Tibial artery (tissue), 4 donors: ENCODE measurements at places on chromosomes 5 and 9.

DNA sequence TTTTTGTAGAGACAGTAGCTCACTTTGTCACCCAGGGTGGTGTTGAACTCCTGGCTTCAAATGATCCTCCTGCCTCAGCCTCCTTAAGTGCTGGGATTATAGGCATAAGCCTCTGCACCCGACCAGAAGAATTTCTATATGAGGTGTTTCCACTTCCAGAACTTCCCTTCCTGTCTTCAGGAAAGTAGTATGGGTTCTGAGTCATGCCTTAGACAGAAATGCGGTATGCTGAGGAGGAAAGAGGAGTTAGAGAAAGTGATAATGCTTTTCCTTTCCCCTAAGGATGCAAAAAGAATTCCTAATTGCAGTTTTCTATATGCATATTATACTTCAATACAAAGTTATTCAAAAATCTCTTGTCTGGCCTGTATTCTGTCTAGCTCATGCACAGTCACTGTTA lies 16.4 kb upstream of the ADAMTSL1 start:
- no peak for DNase-seq

DNA sequence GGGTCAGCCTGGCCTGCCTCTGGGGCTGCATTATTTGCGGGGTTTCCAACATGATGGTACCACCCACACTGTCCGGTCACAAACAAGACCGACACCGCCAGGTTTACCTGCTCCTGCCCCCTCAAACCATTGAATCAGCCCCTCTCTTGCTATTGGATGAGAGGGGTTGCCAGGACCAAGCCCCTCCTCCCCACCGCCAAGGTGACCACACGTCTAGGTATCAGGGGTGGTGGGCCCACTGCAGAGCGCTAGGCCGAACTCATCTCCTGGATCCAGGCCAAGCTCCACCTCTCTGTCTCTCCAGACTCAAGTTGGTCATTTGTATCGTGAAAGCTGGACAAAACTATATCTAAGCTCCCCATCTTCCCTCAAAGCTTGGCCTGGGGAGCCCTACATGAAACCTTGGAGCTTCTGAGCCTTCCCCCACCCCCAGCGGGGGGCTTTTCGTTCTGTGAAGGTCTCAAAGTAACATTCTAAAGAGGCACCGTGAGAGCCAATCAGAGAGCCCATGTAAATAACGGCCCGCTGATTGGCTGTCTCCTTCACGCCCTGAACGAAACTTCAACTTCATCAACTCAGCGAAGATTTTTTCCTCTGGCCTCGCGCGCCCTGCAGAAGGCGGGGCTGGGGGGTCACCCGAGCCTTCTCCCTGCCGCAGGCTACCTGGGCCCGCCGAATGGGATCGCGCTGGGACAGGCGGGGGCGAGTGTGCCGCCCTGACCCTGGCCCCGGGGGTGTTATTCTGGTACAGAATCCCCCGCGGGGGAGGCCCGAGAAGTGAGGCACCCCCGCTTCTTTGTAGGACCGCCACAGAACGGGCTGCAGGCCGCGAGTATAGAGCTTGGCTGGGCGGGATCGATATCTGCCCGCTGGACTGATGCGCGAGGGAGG lies 49.6 kb upstream of the PSD2 start:
- DNase-seq: peak; percentile 81

DNA sequence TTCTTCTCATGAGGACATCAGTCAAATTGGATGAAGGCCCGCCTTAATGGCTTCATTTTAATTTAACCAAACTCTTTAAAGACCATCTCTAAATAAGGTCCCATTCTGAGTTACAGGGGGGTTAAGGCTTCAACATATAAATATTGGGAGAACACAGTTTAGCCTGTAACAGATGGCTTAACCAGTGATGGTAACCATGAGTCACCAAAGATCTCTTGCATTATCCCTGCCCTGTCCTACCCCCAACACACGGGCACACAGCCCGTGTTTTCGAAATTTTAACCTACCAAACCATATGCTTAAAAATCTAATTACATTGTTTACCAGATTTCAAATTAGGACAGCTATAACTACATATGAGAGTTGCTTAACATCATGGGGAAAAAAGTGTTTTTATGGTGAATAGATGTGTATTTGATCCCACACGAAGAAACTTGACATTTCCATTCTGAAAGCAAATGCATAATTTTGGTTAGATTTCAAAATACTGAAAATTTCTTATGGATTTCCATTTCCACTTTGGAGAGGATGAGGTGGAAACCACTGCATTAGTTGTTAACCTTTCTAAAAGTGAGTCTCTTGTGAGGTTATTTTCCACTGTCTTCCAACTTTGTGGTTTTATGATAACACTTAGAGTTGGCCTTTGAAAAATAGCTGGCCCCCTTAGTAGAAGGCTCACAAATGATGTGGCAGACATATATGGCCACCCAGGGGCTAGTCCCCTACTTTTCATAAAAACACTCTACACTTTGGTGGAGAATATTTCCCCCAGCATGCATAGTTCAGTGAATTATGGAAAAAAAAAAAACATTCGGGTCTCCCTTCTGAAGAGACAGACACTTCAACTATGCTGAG lies 849.3 kb downstream of the TLE1 start:
- no peak for DNase-seq

- no peak for DNase-seq
These were observed 132.6 kb upstream of the IRX4 start for GRCh38 chr5:2015124-2015848.

GRCh38 chr5:89451263-89451662 lies 568.3 kb upstream of the MEF2C start:
- DNase-seq: no peak

DNA sequence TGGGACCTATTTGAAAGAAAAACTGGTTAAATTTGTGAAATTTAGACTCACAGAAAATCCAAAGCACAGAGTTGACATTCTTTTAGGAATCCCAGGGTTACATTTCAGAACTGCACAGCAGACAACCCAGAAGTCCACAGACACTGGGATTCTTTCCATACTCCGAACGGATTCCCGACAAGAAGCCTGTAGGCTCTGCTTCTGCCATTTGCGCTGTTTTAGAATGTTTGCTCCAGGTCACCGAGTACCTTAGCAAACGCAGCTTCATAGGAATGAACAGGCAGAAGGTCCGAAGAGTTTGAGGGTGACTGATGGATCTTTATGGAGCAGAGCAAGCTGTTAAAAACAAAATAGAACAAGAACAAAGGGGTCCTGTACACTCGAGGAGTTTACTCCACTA lies 84.5 kb upstream of the NFIB start:
- no peak for DNase-seq

- no peak for DNase-seq
These were observed 8.8 kb downstream of the DMRT2 start for GRCh38 chr9:1058826-1059487.

- DNase-seq: no peak
These were observed 1.2 kb upstream of the INSL6 start for GRCh38 chr9:5186416-5187169.

- no peak for DNase-seq
These were observed 44.9 kb upstream of the RAPGEF6 start for GRCh38 chr5:131679911-131680310.

DNA sequence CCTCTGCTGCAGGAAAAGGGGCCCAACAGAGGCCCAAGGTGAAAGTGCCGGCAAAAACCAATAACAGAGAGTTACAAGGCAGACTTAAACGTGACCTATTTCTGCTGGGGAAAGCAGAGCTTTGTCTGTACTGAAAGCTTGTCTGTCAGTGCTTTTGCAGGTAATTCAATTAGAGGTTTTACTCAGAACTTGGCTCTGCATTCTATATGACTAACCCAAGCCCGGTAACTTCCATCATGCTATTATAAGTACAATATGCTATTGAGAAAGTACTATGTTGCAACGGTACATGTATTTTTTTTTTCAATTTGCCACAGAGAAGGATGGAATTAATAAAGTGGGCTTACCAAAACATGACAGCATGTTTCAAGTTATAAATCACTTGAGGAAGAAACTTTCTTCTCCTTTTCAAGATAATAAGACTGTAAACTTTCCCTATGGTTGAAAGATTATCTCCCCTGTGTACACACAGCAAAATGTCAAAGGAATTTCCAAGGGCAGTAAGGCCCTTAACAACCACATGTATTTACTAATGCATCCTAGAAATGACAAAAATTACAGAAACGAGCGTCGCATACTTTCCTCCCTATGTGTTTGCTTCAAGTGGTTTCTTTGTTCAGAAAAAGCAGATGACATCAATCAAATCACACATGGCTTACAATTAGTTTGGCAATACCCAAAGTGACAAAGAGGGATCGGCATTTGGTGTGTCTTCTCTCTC lies 282.4 kb downstream of the EFNA5 start:
- DNase-seq: no peak

- DNase-seq: no peak
These were observed 678 bp downstream of the SLC2A6 start for GRCh38 chr9:133477992-133478850.

DNA sequence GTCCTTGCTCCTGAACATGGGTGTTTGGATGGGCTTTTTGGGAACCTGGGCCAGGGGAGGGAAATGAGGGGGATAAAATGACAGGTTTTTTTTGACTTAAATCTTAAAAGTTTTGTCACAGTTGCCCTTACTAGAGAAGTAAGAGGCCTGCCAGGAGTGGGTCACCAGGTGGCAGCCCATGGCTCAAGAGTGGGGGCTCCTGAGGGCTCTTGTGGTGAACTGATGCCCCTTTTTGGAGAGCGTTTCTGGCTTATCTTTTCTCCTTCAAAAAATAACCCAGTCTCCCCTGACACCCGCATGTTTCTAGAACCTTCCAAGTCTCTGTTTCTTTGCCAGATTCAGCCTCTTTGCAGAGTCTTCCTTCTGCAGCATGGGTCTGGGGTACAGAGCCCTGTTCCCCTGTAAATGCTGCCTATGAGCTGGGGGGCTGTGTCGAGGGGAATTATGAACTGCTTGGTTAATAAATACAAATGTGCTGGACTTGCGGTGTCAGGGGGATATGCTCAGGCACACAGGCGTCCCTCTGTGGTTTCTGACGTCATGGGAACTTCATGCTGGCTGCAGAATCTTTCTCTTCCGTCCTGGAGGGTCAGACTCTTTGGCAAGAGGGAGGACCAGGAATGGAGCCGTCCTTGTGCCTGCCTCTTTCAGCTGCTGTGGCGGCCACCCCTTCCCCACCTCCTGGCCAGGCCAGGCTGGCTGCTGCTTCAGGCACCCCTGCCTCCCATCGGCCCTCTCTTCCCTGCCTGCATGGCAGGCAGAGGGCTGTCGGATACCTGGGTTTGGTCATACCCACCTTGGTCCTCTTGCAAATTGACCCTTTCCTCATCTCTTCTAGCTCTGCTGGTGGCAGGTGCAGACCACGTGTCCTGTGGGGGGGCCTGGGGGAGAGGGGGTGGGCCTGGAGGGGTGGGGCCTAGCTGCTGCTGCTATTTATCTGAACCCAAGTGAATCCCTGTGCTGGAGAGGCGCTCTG lies 30.1 kb downstream of the PTPA start:
- DNase-seq: peak; percentile 91

DNA sequence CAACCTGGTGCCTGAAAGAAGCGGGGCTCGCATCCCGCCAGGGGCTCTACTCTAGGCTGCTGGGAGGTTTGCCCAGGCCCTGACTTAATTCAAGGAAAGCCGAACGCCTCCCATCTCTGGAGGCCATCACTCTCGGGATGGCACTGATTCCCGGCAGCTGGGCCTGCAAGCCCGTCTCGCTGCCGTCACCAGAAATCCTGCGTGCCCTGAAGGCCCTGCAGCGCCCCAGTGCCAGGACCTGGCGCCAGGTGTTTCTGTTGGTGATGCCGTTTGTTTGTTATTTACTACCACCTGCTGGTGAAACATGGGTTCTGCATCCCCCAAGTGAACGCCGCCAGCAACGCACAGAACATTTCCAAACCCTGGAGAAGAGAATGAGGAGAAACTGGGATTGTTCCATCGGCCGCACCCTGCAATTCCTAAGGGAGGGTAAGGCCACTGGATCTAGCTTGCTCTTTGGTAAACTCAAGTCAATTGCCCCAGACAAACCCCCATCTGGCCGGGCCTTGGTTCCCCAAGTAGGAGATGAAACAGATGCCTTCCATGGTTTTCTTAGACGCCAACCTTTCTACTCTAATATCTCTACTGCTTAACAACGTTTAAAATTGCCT lies 77.9 kb downstream of the AK8 start:
- DNase-seq: peak; percentile 77

DNA sequence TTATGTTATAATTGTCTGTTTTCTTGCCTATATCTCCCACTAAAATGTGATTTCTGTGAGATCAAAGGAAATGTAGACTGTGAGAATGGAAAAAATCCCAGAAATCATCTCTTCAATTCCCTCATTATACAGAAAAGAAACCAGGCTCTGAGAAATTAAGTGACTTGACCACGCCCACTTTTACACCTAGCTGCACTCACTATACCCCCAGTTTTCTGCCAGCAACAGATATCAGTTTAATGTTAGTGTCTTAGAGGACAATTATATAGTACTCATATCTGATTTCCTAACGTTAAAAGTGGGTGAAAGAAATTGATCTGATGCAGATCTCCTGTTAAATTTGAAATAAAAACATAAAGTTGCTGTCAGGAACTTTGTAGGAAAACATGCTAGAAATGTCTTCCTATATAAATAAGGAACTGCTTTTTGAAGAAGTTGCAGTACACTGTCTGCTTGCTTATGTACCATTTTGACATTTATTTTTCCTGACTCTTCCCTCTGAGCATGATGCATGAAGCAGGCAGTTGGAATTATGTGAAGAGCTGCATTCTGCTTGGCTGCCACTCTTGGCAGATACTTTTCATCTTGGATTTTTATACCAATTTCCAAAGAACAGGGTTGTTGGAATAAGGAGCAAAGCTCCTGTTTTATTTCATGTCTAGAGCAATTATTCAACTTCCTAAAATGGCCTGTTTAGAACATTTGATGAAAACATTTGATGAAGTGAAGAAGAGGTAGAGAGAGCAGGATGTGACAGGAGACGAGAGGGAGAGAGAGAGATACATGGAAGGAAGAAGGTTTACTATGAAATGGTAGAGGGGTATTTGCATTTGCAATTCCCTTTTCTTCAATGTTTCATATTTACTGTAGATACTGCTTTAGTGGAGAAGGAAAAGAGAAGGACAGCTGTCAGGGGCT lies 57.3 kb upstream of the RICTOR start:
- no peak for DNase-seq

DNA sequence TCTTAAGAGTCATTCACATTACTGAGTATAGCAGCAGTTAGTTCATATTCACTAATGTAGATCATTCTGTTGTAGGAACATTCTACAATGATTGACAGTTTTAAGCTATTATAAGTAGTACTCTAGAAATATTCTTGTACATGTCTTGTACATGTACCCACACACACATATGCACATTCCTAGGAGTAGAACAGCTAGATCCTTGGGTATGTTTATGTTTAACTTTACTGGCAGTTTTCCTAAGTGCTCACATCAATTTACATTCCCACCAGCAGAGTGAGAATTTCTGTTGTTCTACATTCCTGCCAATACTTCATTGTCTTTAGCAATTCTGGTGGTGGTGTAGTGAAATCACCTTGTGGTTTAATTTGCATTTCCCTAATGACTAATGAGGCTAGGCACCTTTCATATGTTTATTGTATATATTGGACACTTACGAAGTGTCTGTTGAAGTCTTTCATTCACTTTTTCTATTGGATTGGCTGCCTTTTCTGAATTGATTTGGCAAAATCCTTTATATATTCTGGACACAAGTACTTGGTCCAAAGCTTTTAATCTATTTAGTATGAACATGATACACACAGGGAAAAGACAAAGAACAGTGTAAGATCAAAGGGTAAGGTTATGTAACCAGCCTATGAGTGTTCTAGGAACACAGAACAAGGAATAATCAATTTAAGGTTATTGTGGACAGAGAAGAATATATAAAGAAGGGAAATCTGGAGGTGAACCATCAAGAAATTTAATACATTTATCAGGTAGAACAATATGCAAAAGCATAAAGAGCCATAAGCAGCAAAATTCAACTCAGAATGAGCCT lies 95.6 kb downstream of the MLLT3 start:
- no peak for DNase-seq
